ACHN (cell line): ENCODE measurements at places on chromosomes 12 and 14.
A peak's percentile ranks its signal among the peaks of the same experiment; 100 is the strongest.

DNA sequence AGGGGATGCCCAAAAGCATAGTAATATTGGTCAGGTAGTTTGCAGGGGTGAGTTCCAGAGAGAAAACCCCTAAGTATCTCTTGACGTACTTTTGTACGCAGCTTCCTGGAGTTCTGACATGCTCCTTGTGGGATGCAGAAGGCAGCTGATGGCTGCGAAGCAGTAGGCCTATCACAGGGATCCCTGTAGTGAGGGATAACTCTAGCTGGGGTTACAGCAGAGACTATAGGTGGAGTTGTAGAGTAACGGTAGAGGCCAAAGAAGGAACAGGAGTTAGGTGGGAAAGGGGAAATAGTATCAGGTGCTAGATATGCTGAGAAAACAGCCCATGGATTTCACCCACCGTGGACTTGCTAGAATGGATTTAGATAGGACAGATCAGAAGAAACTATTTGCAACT lies 37.3 kb downstream of the MGST1 start:
- no peak for DNase-seq

DNA sequence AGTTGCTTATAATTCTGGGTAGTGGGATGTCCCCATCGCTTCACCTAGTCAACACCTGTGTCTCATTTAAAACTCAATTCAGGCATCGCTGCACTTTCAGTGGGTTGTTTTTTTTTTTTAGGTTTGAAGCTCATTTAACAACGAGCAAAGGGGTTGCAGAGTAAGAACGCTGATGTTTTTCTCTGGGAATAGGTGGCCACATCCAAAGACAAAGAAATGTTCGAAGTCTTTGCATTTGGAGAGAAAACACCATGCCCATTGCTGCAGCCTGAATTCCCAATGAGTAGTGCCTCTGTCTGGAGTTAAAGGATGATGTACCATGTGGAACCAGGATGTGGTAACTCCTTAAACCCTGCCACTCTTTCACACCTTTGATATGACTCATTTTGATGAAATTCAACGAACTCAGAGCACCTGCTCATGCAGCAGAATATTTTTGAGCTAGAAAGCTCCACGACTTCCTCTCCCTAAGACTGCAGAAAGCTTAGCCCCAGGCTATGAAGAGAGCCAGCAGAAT lies 35.1 kb upstream of the BATF start:
- DNase-seq, result no peak

DNA sequence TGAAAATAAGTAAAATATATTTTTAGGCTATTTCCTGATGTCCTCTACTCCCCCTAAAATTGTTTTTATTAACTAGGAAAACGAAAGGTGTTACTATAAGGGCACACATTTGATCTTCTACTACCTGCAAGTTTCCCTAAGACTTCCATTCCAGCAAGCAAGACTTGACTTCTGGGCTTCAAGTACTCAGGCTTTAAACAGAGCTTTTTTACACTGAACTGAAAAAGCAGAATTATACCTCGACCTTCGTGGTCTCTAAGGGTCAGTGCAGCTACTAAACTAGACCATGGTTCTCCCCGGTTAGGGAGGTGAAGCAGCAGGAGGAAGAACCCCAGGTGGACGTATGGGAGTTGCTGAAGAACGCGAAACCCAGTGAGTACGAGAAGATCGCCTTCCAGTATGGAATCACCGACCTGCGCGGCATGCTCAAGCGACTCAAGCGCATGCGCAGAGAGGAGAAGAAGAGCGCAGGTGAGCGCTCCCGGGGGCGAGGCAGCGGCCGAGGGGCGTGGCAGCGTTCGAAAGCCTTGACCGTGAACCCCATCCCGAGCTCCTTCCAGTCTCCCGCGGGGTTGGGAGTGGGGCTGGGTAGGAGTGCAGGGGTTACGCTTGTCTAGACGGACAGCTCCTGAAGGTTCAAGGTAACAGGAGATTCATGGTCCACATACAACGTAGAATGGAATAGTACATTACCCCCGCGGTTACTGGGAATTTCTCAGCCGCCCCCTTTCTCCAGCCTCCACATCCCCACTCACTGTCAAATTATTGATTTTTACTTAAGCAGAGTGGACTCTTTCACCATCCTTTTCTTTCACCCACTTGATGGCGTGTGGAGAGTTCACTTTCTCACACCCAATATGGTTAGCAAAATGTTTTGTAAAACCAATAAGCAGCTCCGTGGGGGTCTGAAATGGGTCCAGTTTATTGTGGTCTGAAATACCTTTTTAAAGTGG lies 47.6 kb downstream of the MYBPC1 start:
- no peak for DNase-seq

- no peak for DNase-seq
Observed at GRCh38 chr14:54908190-54908589, 5.6 kb upstream of the GCH1 start.

DNA sequence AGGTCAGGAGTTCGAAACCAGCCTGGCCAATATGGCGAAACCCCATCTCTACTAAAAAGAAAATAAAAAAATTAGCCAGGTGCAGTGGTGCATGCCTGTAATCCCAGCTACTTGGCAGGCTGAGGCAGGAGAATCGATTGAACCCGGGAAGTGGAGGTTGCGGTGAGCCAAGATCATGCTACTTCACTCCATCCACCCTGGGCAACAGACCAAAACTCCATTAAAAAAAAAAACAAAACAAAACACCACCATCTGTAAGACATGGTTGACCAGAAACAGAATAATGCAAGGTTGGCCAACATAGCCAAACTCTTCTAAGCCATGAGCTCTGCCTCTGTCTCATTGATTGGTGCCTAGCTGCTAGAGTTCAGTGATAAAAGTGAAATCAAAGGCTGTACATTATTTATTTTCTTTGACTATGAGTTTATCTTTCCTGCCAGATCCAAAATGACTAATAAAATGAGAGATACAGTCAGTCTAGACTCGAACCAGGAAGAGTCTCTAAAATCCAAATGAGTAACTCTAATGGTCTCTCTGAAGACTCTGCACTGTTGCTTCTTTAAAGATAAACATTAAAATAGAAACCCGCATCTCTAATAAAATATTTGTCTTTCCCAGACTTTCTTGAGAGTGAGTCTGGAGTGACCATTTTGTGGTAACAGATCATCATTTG lies 404.7 kb downstream of the DAD1 start:
- no peak for DNase-seq

DNA sequence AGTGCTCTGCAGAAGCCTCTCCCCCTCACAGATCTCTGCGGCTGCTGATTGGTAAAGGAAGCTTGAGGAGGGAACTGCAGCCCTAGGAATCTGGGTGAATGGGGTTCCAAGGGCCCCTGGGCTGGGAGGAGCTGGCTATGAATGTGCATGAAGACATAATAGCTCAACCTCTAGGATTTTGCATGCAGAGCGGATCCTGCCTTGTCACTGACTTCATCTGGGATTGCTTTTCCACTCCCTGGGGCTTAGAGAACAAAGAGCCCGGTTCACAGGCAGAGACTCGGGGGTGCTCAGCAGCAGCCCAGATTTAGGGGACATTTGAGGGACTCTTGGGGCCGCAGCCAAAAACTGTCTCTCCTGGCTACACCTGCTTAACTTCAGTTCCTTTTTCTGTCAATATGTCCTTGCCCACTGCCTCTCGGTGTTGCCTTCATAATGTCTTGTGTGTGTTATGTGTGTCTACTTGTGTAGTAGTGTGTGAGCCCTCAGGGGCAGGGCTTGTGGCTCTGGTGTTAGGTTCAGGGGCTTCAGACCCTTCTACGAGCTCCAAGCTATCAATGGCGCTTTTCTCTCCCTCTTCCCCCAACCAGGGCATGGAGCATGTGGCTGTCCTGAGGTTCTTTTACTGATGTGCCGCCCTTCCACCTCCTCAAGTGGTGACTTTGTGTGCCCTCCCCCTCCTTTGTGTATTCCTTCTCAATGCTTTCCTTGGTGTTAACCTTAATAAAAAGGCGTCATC lies 1.9 kb downstream of the CCDC184 start:
- no peak for DNase-seq

DNA sequence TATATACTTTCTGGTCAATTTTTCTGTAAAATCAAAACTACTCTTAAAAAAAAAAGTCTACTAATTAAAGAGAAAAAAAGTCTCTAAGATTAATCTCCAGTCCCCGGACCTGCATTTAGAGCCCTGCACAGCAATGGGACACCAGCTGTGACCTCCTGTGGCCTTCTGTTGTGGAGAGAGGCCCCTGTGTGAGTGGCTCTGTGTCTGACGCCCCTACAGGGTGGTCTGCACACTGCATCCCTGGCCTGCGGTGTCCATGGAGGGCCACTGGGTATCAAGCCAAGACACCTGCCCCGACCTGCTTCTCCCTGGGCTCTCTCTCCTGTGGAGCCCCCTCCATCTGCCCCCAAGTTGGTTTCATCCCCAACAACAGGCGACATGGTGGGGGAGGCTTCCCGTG lies 248.0 kb upstream of the DIO3 start:
- DNase-seq, result no peak

DNA sequence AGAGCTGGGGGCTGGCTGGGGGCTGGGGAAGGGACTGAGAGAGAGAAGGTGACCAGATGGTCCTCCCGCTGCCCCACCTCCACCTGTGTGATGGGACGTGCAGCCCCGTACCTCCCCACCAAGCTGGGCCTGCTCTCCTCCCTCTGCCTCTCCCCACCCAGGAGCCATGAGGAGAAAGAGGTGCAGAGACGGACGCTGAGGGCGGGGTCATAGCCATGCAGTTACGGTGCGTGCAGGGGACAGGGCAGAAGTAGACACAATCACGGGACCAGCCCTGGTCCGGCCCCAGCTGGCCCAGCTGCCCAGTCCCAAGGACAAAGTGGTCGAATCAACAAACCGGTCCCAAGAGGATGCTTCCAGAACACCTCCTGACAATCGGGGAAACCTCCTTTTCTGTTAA lies 33.2 kb downstream of the RFLNA start:
- DNase-seq, result no peak

GRCh38 chr14:104968541-104969401 lies 9.4 kb downstream of the AHNAK2 start:
- peak; percentile 15 for DNase-seq

- DNase-seq, result no peak
Observed at GRCh38 chr12:121114806-121115205, 17.9 kb upstream of the P2RX7 start.

- no peak for DNase-seq
Observed at GRCh38 chr14:45112896-45113781, 21.1 kb downstream of the FKBP3 start.

DNA sequence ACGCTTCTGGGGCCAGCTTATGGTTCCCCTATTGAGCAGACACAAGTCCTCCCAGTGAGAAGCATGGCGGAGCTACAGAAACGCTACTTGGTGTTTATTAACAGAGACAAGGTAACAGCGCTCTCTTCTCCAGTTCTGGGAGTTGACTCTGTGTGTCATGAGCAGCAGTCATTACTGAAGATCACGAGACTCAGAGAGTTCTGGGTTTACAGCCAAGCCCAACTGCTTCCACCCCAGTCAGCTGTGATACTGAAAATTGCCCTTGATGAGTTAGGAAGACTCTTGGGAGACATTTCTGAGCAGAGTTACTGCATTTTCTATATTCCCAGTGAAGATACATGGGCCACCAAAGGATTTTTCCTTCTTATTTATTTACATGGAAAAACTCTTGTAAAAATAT lies 48.6 kb downstream of the CFAP251 start:
- DNase-seq, result no peak

DNA sequence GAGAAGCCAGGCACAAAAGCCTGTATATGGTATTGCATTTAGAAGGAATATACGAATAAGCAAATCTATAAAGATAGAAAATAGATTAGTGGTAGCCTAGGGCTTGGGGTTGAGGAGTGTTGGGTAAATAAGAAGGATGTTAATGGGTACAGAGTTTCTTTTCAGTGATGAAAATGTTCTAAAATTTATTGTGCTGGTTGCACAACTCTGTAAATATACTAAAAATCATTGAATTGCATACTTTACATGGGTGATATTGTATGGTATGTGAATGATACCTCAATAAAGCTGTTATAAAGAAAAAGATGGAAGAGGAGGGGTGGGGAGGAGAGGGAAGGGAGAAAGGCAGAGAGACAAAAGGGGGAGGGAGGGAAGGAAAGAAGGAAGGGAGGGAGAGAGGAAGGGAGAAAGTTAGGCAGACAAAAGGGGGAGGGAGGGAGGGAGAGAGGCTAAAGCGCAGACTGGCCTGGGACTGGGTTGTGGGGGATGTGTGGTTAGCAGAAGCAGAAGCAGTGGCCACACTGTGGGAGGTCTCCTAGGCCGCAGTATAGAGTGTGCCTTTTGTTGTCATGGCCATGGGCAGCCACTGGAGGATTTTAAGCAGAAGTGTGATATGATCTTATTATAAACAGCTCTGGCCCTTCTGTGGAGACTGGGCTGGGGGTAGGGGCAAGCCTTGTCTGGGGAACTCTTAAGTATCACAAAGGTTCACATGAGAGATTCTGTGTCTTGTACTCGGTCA lies 73.6 kb upstream of the ELK3 start:
- no peak for DNase-seq

- DNase-seq, result no peak
Observed at GRCh38 chr12:123054371-123054770, 73.9 kb downstream of the ARL6IP4 start.

GRCh38 chr14:23380197-23380914 lies 3.5 kb downstream of the CMTM5 start:
- DNase-seq, result no peak

GRCh38 chr14:78758333-78758732 lies 588.2 kb downstream of the NRXN3 start:
- DNase-seq, result peak; percentile 49

DNA sequence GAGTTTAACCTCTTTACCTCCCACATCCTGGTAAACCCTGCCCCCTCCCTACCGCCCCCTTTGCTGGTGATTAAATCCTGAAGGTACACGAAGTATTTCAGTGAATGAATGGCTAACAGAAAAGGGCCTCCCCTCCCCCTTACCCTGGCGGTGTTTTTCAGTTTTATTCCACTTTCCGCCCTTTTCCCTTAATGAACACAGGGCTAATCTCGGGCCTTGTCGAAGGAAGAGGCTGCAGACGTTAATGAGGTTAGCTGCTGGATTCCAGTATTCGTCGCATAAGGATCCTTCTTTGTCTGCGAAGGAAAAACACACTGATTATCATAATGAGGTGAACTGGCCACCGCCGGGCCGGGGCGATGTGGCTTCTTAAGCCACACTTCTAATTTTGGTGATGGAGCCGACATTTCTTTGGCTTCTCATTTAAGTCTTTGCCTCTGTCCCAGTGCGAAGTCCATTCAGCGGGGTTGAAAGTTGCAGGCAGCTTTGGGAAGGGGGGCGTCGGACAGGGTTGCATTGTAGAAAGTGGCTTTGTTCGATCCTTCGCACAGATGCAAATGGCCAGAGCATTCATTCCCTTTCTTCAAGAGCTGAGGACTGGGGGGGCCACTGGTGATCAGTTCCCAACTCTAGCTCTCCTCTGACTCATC lies 6.5 kb downstream of the MEG3 start:
- DNase-seq, result no peak

GRCh38 chr14:89465876-89466275 lies 48.8 kb upstream of the FOXN3 start:
- no peak for DNase-seq
